Jurkat, Clone E6-1 (cell line): ENCODE measurements at places on chromosomes 3 and 15.
A peak's percentile ranks its signal among the peaks of the same experiment; 100 is the strongest.

GRCh38 chr3:34856081-34856947 lies 783.0 kb upstream of the ARPP21 start:
- no peak for DNase-seq

DNA sequence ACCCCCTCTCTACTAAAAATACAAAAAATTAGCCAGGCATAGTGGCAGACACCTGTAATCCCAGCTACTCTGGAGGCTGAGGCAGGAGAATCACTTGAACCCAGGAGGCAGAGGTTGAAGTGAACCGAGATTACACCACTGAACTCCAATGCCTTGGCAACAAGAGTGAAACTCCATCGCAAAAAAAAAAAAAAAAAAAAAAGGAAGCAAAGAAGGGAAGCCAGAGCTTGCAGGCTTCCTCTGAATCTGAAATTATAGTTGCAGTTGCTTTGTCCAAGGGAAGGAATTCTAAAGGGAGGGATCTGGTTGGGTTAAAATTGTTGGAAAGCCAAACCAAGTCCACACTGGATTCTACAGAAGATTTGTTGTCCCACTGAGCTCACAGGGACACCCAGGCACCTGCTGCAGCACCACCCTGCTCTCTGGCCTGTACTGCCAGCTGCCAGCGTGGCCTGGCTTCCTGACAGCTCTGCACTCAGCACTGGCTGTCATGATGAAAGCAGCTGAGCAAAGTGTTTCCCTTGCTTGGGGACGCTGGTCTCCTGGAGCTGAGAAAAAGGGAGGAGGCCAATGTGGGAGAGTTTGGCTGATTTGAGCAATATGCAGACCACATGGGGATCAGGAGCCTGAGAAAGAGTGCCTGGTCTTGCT lies 88.8 kb upstream of the HES1 start:
- peak; percentile 8 for DNase-seq

- no peak for DNase-seq
Measured at GRCh38 chr3:21795152-21795837, 44.3 kb upstream of the ZNF385D start.

- no peak for DNase-seq
Measured at GRCh38 chr15:88467935-88468528, 524 bp downstream of the MRPS11 start.
